ENCODE measurements at places on chromosomes 5 and 9. TPM values are rescaled to one million over a fixed set of nuclear protein-coding genes. Genes with fewer than 3 reads are reported as not detected.

COMMD10 gene
- 49.0 TPM for total RNA-seq

C9orf153 gene
- 0.14 TPM for total RNA-seq

RXRA gene
- total RNA-seq, result 111 TPM

SLC27A6 gene
- total RNA-seq, result 2.2 TPM

MYMK gene
- not detected for total RNA-seq

PTPRD gene
- 71.2 TPM for total RNA-seq

IFNA4 gene
- total RNA-seq, result not detected

PTGES gene
- total RNA-seq, result 2.8 TPM

DBH gene
- total RNA-seq, result 234 TPM

- DNase-seq, result peak; percentile 9
These were observed 313.8 kb downstream of the ENC1 start for GRCh38 chr5:74326571-74327338.

DNA sequence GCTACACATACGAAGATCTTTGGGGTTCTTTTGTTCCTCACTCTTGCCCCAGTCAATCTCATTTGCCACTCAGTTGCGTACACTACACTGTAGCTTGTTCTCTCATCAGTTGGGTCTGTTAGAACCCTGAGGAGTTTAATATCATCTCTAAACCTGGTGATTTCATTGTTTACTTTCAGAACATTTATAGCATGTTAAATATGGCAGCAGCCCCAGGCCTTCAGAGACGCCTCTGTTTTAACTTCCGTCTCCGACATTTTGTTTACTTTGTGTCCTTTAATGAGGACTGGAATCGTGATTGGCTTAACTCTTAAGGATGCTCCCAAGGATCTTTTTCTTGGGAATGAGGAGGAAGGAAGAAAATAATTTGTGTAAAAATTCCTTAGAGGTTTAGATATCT lies 510.1 kb downstream of the NR2F1-AS1 start:
- no peak for DNase-seq

- no peak for DNase-seq
These were observed 140.9 kb downstream of the NR3C1 start for GRCh38 chr5:143262393-143263174.

GRCh38 chr5:136191304-136192014 lies 1.5 kb downstream of the SMIM32 start:
- DNase-seq, result no peak

DNA sequence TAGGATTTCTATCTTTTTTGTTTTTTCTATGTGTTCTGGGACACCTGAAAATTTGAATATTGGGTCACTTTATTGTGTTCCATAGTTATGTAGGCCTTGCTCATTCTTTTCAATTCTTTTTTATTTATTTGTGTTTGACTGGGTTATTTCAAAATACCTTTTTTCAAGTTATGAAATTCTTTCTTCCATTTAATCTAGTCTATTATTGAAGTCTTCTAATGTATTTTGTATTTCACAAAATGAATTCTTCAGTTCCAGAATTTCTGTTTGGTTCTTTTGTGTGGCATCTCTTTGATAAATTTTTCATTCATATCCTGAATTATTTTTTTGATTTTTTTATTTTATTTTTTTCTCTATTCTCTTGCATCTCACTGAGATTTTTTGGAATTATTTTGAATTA lies 628.8 kb downstream of the NR2F1-AS1 start:
- DNase-seq, result no peak

- DNase-seq, result no peak
These were observed 83.7 kb downstream of the HINT1 start for GRCh38 chr5:131081374-131081773.

GRCh38 chr9:17481565-17481964 lies 97.3 kb upstream of the SH3GL2 start:
- no peak for DNase-seq

DNA sequence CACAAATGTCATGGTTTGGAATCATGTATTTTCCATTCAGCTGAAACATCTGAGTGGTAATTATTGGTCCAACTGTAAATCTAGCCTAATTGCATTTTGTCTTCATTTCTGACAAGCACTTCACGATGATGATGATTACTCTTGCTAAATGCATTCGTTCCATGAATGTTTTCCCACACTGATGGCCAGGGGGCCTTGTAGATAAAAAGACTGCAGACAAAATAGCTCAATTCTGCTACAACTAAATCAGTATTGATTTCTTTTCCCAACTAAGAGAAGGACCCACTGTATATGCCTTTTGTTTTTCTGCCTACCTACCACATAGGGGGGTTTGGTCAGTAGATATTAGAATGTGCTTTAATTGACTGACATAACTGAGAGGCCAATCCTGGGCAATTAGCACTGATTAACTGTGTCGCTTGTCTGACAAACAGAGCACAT lies 1351.3 kb upstream of the NUDT12 start:
- no peak for DNase-seq

- DNase-seq, result no peak
These were observed 18.8 kb upstream of the PRLR start for GRCh38 chr5:35248843-35249780.

DNA sequence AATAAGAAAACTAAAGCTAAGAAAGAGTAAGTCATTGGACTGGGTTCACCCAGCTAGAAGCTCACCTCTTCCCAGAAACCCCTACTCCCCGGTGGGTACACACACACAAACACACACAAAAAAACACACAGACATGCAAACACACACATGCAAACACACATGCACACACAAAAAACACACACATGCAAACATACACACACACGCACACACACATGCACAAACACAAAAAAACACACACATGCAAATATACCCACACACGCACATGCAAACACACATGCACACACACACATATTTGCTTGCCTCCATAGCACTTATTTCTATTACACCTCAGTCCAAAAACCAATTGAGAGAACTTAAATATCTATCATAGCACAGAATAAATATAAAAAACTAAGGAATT lies 26.1 kb downstream of the RETREG1 start:
- no peak for DNase-seq

DNA sequence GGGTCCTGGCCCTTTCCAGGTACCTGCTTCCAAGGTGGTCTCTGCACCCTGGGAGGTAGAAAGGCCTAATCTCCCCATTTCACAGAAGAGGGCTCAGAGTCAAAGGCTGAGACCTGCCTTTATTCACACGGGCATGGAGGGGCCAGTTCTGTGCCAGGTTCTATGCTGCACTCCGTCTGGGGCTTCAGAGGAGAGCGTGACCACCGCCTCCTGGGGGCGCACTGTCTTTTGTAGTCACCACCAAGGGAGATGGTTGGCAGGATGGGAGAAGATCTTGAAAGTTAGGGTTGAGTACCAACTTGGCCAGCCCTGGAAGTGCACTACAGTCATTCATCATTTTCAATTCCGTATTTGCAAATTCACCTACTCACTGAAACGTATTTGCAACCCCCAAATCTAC lies 23.7 kb upstream of the PRDM12 start:
- no peak for DNase-seq
